Pulmonary artery endothelial cell (primary cell): ENCODE measurements at places on chromosomes 7 and 10.

DNA sequence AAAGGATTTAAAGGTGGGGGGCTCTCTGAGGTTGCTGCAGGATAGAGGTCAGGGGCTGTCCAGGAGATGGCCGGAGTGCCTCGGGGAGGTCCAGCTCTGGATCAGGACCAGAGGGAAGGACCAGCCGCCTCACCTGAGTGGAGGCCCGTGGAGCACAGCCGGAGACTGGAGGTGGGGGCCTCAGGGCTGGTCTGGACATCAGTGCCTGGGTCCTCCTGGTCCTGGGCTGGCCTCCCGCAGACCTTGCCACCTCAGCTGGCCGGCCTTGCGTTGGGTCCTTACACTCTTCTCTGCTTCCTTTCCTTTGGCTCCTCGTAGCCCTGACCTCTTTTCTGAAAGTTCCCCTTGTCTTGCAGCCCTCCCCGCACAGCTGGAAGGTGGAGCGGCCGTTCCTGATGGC is 2.0 kb downstream of the SUN1 start:
- no peak for DNase-seq

DNA sequence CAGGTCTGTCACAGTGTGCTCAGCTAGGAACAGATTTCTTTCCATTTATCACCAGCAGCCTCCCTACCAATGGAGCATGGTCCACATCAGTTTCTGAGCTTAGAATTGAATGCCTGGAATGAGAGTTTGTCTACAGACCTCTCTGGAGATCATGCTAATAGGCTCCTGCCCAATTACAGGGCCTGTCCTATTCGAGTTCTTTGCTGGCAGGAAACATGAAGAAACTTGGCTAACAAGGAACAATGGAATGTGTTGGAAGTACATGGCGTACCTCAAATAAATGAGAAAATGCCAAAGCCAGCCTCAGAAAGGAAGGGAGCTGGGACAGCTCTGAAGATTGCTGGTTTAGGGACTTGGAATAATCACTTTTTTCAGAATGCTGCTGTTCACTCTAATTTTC is 186.0 kb upstream of the AKR1E2 start:
- DNase-seq: no peak

GRCh38 chr7:98841179-98841997 is 28.4 kb downstream of the TMEM130 start:
- DNase-seq: no peak

GRCh38 chr10:29472301-29473086 is 162.3 kb downstream of the SVIL start:
- no peak for DNase-seq
